ENCODE measurements at places on chromosomes 7 and 10.

- peak; percentile 56 for DNase-seq
Observed at GRCh38 chr10:4825868-4826791, at the start of gene AKR1E2. TSS of gene AKR1E2 (plus strand) at chr10:4826207. CDS start at chr10:4826325, 118 bp downstream.

DNA sequence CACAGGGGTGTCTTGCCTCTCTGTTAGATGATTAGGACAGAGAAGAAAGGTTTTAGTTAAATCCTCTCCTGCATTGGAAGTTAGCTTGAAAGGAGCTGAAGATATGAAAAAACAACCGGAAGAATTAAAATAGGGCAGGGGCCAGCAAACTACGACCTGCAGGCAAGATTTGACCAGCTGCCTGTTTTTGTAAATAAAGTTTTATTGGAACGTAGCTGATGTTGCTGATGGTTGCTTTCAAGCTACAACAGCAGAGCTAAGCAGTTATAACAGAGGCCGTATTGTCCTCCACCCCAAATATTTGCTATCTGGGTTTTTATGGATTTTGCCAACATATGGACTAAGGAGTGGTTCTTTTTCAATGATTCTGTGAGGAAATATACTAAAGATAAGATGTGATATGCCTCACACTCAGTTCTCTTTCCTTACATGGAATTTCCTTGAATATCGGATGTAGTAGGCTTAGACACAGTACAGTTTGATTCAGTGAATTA, 568.8 kb downstream of the PHTF2 start:
- no peak for DNase-seq

DNA sequence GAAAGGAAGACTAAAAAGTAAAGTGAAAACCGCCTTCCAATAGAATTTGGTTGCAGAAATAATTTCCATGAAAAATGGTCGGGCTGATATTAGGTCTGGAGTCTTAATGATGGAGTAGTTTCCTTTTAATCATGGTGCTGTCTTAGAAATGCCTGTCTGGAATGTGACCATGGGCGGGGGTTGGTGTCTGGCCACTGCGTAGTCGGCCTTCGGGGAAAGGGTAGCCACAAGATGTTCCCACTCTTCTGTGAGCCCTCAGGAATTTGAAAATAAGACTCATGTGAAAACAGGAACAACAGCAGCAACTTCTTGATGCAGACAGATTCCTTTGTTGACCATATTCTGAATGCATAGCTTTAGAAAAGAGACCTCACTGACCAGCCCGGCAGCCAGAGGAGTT, 176.8 kb downstream of the KIAA1217 start:
- DNase-seq: no peak

DNA sequence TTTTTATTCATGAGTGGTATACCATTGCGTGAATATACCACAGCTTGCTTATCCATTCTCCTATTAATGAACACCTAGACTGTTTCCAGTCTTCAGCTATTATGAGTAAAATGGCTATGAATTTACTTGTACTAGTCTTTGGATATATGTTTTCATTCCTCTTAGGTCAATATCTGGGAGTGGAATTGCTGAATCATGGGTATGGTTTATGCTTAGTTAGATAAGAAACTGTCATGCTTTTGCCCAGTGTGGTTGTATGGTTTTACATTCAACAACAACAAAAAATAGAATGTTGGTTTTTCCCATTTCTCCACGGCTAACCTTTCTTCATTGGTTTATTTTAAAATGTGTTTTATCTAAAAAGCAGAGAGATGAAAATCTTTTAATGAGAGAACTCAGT, 308.3 kb downstream of the PHF14 start:
- no peak for DNase-seq

GRCh38 chr10:34801097-34801733, 13.9 kb downstream of the PARD3 start:
- no peak for DNase-seq

DNA sequence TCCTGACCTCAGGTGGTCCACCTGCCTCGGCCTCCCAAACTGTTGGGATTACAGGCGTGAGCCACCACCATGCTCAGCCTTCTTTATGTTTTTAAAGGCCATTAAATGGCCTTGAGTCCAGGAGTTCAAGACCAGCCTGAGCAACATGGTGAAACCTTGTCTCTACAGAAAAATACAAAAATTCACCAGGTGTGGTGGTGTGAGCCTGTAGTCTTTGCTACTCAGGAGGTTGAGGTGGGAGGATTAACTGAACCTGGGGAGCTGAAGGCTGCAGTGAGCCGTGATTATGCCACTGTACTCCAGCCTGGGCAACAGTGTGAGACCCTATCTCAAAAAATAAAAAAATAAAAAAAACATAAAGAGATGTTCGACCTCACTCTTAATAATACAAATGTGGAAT, 11.0 kb downstream of the SMO start:
- DNase-seq: no peak

- no peak for DNase-seq
Observed at GRCh38 chr7:57449904-57450303, at the start of gene ZNF716. TSS of gene ZNF716 (plus strand) at chr7:57450177. CDS start at chr7:57450289, 112 bp downstream.

DNA sequence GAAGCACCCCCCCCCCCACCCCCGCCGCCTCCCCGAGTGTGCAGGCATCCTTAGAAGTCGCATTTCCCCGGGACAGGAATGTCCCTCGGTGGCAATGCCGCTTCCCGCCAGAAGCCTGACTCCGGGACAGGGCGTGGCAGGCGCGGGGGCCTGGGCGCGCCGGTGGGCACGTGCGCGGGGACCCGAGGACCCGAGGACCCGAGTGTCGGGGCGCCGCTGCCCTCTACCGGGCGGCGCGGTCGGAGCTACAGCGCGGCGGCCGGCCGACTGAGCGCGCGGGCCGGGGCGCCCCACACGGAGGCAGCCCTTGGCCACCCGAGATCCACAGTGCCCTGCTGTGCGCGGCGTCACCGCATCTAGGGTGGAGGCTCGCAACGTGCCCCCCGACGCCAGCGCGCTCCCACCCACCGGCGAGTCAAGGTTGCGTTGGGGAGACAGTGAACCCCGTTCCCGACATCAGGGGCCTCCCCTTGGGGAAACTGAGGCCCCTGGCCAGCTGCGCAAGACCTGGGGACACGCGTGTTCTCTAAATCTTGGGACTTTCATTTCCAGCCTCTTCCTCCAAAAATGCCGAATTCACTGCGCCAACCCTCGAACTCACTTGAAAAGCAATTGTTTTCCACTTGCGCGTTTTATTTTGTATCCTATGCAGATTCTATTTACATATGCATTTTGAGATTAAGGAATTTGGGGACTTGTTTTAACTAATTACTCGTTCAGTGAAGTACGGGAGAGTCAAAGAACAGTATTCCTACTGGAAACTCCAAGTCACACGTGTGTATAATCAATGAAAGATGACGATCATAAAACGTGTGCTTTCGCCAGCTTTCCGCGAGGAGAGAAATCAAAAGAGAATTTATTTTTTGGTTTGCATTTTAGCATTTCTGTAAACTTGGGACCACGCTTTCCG, 3.1 kb upstream of the CUX1 start:
- peak; percentile 28 for DNase-seq

- DNase-seq: no peak
Observed at GRCh38 chr7:128815289-128815942, 14.8 kb upstream of the FLNC start.

DNA sequence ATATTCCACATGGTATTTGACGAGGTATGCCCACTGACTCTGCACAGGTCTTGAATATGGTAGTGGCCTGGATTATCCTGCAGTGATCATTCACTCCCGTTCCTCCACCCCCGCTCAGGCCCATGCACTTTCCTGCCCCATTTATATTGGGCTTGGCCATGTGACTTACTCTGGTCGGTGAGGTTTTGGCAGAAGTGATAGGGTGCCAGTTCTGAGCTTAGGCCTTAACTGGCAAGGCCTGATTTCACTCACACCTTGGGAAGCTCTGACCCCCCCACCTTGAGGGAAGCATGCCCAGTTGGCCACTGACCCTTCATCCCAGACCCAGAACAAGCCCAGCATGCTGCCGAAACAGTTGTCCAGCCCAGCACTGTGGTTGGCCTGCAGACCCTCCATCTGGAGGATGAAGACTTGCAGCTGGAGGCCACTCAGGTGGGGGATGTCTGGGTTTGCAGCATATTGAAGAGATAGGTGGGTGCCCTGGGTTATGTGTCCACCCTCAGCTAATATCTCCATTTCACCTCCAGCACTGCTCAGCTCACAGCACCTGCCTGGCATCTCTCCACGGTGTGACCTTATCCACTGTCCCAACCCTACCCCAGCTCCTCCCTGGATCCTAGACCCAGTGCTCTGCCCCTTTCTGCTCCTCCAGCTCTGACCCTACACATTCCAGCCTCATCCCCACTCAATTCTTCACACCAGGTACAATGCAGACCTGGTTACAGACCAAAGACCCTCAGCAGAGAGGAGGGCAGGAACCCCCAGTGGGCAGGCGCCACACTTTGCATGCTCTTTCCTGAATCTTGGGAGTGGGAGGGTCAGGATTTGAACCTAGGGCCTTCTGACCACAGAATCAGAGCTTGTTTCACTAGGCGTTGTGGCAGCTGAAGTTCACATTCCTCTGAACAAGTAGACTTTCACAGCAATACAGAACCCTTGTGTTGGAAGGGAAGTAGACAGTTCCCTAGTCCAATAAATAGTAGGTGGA, 138.1 kb upstream of the CHST15 start:
- no peak for DNase-seq

DNA sequence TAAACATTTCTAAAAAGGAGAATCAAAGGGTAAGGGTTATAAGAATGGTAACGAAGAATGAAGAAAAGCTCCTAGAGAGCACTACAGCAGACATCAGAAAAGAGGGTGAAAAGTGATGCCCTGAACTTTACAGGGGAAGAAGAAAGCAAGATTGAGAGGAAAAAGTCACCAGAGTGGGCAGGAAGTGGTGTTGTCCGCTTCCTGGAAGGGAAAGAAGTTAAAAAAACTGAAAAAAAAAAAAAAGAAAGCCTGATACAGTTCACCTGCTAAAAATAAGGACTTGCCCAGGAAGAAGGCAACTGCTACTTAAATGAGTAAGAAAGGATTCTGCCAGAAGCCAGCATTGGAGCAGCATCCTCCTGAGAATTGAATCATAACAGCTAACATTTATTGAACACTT, 330.1 kb upstream of the PHF14 start:
- DNase-seq: no peak

DNA sequence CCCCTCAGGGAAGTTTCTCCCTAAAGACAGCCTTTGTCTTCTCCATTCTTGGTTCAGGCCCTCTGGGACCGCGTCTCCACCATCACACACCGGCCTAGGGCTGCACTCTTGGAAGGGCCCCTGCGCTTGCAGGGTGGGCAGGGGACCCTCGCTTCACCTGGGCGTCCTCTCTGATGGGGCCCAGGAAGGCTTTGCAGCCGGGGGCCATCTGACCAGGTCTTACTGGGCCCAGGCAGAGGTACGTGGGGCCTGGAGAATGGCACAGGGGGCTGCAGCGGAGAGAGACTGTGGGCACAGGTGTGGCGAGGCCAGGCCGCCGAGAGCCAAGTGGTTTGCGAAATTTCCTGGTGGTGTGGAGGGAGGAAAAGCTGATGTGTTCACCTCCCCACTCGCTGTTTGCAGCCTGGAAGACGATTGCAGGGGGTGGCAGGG, 44.4 kb downstream of the ALOX5 start:
- DNase-seq: no peak

DNA sequence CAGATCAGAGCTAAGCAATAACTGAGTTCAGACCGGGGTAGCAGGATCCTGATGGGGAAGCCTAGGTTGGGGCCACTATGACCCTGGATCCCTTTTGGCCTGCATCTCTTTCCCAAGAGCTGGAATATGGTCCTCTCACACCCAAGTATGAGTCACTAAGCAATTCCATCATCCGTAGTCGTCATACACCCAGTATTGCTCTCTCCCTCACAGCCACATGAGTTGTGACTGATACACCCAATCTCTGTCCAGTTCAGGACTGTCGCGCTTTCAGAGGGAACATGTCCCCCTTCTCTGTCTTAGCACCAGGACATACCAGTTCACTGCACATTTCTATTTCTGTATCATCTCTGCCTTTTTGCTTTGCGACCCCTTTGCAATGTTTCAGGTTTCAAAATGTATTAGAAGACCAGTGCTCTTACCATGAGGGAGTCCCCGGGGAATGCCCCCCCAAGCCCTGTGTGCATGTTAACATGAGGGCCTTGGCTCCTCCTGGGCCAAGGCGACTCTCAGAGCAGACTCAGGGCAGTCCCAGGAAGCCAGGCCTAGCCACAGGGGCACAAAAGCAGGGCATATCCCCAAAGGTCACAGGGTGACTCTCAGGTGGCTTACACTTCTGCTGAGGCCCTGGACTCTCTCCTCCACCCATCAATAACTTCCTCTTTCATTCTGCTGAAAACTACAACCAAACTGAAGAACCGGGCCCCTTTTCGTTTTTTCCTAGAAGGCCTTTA, 75.3 kb upstream of the SAMD8 start:
- DNase-seq: no peak

- no peak for DNase-seq
Observed at GRCh38 chr7:101068401-101068800, 16.9 kb upstream of the TRIM56 start.

DNA sequence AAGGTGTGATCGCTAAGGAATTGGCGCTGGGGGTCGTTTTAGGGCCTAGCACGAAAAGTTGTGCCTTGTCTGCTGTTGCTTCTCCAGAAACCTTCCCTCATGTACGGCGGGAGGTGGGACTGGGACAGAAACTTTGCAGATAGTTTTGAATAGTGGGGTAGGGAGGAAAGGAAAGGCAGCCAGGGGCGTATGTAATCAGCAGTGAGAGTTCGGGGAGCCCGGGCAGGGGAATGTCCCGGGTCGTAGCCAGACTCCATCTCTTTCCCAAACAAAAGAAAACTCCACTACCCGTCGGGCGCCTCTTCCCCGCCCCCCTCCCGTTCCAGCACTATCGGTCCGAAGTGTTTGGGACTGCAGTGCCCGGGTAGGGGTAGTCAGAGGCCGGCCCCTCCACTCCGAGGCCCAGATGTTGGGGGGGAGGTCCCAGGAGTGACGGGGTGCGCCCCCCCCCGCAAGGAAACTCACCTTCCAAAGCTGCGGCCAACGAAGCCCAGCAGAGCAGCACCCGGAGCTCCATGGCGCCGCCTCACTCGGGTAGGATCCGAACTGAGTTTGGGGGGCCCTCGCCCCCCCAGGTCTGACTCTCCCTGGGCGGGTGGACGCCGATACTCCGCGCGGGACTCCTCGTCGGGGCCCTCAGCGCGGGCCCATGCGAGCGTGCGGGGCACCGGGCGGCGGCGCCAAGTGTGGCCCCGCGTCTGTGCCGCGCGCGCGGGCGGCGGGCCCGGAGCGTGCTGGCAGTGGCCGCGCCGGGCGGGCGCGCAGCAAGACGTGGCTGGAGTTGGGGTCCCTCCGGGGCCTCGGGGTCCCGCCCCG, 601 bp downstream of the EPHB4 start:
- no peak for DNase-seq

GRCh38 chr10:126175641-126176262, 212.5 kb downstream of the ADAM12 start:
- no peak for DNase-seq

GRCh38 chr10:34337917-34338316, 477.2 kb downstream of the PARD3 start:
- no peak for DNase-seq

DNA sequence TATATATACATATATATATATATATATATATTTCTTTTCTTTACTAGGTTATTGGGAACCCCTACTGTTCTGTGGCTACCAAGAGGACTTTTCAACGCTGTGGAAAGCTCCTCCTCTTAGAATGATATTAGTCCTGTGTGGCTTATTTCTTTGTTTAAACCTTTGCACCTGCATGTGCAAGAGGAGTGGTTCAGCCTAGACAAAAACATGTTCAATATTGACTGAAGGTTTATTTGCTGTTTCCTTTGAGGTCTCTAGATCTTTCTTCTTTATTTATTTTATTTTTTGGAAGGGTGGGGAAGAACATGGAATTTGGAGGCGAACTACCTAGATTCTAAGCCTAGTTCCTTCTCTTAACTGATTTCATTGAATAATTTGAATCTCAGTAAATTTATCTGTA, 118.1 kb downstream of the GNAT3 start:
- DNase-seq: no peak

Measured in midbrain (tissue), 1 donor.